Activated T-helper 1 cell treated with anti-CD3 and anti-CD28 coated beads, Interleukin-12 subunit alpha, Interleukin-12 subunit beta, Interleukin-2, Interleukin-4 antibody, amounts not matched to agents 30 ng/mL and 10 ng/mL and 1 ng/mL, durations not matched to agents 14 hours and 24 hours and 36 hours (primary cell): ENCODE measurements at places on chromosomes 2 and 18. TPM values are rescaled to one million over a fixed set of nuclear protein-coding genes. Genes with fewer than 3 reads are reported as not detected.

DNA sequence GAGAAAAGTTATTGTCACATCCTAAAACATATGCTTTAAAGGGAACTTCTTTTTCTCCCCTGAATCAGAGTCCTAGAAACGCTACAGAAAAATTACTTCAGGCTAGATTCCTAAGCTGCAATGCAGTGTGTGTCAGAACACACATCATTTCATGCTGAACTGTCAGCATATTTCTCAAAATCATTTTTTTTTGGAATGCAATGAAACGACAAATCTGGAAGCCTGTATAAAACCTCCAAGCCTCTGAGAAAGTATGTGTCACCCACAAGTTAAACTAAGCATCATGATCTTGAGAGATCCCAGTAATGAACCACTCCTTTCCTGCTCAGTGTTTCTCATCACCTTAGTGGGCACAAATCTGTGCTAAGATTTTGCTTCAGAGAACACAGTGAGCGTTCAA lies 276.2 kb downstream of the ZNF521 start:
- H3K4me3 ChIP-seq, result no peak overlapping the region
- H3K27me3 ChIP-seq, result no peaks in the 10 kb centered on the region
- H3K27ac ChIP-seq, result no peak overlapping the region

- H3K4me1 ChIP-seq, result peaks cover 4% of the 10 kb centered on the region
- no peak for DNase-seq
- no peaks in the 10 kb centered on the region for H3K36me3 ChIP-seq
- H3K4me3 ChIP-seq, result no peak overlapping the region
- peaks cover 25% of the 10 kb centered on the region for H3K27me3 ChIP-seq
- H3K27ac ChIP-seq, result no peak overlapping the region
Measured at GRCh38 chr18:3703732-3704176, 253.8 kb downstream of the TGIF1 start.

DNA sequence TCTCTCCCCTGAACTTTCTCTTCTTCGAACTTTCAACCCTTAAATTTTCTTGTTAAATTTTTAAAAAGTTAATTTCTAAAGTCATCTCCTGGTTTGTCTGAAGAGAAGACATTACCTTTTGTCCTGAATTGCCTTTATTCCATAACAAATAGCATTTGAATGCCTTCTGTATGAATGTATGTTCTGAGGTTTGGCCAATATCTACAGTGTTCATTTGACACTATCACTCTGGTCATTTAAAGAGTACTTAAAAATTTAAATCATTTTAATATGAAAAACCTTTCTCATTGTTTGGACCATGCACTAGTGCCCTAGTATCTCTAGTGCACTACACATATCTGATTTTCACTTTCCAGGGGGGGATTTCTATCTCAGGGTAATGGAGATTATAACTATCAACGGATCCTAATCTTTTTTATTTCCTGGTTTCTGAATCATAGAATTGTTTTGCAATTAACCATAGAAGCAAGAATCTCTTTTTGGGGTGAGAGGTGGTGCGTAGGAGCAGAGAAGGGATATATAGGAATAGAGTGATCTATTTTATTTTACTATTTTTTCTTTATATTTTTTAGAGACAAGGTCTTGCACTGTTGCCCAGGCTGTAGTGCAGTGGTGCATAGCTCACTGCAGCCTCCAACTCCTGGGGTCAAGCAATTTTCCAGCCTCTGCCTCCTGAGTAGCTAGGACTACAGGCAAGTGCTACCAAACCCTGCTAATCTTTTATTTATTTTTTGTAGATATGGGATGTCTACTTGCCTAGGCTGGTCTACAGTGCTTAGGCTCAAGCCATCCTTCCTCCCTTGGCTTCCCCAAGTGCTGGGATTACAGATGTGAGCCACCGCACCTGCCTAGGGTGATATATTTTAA lies 25.5 kb downstream of the TANC1 start:
- no peaks in the 10 kb centered on the region for H3K4me1 ChIP-seq
- no peak overlapping the region for H3K27ac ChIP-seq
- H3K36me3 ChIP-seq, result no peaks in the 10 kb centered on the region
- H3K27me3 ChIP-seq, result peaks cover 3% of the 10 kb centered on the region
- DNase-seq, result no peak

GRCh38 chr2:133457861-133458260 lies 110.4 kb downstream of the NCKAP5 start:
- H3K27me3 ChIP-seq, result no peaks in the 10 kb centered on the region
- no peaks in the 10 kb centered on the region for H3K36me3 ChIP-seq
- DNase-seq, result no peak
- no peak overlapping the region for H3K4me3 ChIP-seq

DNA sequence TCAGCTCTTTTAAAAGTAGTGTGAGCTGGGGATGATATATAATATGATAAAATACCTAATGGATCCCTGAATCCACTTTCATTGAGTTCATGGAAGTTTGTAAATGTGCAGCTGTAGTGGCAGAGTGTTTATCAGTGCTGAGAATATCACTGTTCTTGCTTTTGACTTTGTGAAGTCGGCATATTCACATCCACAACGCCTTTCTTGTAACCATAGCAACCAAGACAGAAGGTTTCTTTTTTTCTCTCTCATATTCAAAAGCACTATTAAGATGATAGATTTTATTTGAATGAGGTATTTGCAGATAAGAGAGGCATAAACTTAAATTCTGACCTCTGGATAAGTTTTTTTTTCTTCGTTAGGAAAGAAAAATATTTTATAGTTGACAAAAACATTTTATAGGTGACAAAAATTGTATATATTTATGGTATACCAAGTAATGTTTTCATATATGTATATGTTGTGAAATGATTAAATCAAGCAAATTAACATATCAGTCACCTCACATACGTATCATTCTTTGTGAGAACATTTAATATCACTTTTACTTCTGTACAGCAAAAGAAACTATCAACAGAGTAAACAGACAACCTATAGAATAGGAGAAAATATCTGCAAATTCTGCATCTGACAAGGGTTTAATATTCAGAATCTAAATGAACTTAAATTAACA lies 130.0 kb downstream of the PLCL1 start:
- H3K4me3 ChIP-seq, result peak overlapping the region; percentile 1
- H3K27me3 ChIP-seq, result peaks cover 3% of the 10 kb centered on the region
- no peaks in the 10 kb centered on the region for H3K36me3 ChIP-seq
- peaks cover 16% of the 10 kb centered on the region for H3K4me1 ChIP-seq
- peak overlapping the region; percentile 23 for H3K27ac ChIP-seq

DNA sequence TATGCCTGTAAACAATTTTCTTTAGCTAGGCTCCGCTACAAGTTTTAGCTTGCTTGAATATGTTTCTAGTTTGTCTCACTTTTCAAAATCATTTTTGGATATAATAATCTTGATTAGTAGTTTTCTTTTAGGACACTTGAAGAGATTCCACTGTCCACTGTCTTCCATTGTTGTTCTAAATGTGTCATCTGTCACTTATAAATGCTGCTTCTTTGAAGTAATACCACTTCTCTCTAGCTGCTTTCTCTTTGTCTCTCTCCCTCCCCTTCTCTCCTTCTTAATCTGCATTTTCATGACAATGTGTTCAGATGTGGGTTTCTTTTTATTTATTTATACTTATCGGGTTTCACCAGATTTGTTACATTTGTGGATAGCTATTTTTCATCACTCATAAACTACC lies 73.7 kb upstream of the DPP10 start:
- no peak overlapping the region for H3K27ac ChIP-seq
- H3K36me3 ChIP-seq, result no peaks in the 10 kb centered on the region
- H3K4me3 ChIP-seq, result no peak overlapping the region
- no peaks in the 10 kb centered on the region for H3K27me3 ChIP-seq
- DNase-seq, result no peak
- H3K4me1 ChIP-seq, result no peaks in the 10 kb centered on the region

- H3K27ac ChIP-seq, result no peak overlapping the region
- no peaks in the 10 kb centered on the region for H3K27me3 ChIP-seq
- no peak for DNase-seq
Measured at GRCh38 chr2:234267534-234267933, 217.0 kb downstream of the SPP2 start.

DNA sequence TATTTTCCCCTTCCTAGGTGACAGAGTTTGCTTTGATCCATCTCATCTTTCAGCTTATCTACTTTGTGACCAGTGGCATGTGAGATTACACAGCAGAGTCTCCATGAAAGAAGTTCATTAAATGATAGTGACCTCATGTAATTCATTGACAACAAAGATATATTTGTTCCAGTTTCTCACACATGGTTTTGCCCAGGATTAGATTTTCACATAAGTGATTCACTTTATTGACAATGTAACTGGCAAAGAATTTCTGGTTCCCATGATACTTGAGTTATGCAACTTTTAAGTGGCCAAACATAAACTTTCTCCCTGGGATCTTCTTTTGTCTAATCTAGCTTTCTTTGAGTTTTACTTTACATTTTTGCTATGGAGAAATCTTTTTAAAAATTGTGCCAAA lies 50.0 kb downstream of the MC4R start:
- H3K36me3 ChIP-seq, result no peaks in the 10 kb centered on the region
- no peaks in the 10 kb centered on the region for H3K27me3 ChIP-seq
- H3K4me3 ChIP-seq, result no peak overlapping the region
- H3K4me1 ChIP-seq, result no peaks in the 10 kb centered on the region
- no peak for DNase-seq
- no peak overlapping the region for H3K27ac ChIP-seq

C1QL2 gene
- not detected in 2 replicates for total RNA-seq

DYTN gene
- total RNA-seq, result not detected in 2 replicates

ASPRV1 gene
- total RNA-seq, result 0.44 and 0.91 TPM in 2 replicates

CHRNG gene
- total RNA-seq, result not detected in 2 replicates
